ENCODE measurements at places on chromosomes 3 and 15.

DNA sequence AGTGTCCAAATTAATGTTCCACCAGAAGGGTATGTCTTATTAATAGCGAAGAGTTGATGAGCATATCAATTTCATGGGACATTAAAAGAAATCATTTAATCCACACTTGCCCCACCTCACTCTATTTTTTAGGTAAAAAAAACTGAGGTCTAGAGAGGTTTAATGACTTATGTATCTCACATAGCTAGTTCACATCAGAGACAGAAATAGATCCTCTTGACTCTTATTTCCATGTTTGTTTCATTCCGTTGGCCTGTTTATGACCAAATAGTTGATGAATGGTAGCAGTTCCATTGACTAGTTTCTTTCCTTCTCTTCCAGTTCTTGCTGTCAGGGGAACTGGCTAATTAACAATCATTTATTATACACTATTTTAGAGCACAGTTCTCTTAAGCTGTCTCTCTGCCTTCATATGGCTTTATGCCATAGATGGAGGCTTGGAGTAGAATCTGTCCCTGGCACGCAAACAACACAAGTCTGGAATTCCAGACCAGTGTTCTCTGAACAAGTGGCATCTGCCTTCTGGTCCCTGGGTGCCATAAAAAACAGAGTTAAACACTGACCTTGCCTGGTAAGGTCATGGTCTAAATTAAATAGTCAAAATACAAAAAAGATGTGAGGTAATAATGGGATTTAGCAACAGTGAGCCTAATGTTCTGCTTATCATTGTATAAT lies 220.0 kb upstream of the CGNL1 start:
- DNase-seq = no peak

DNA sequence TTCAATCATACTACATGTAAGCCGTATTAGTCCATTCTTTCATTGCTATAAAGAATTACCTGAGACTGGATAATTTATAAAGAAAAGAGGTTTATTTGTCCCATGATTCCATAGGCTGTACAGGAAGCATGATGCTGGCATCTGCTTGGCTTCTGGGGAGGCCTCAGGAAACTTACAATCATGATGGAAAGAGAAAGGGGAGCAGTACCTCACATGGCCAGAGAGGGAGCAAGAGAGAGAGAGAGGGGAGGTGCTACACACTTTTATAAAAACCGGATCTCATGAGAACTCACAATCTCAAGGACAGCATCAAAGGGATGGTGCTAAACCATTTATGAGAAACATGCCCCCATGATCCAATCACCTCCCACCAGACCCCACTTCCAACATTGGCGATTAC lies 14.3 kb upstream of the CLASP2 start:
- DNase-seq = no peak

DNA sequence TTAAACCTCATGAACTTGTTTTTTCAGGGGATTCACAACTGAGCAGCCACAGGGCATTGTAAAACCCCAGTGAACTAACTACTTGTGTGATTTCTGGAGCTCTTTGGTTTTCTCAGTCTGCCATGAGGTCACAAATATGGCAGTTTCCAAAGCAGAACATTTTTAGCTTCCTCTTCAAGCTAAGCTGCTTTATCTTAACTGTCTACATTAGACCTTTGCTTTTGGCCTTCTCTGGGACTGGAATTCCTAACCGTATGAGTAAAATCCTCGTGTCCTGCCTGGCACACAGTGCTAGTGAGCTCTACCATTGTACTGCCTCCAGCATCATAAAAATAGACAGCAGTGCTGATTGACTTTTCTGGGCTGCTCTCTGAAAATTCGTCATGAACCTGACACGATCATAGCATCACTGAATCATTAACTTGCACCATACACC lies 22.1 kb downstream of the CDIN1 start:
- no peak for DNase-seq

- no peak for DNase-seq
These were observed 87.9 kb downstream of the STT3B start for GRCh38 chr3:31620656-31621055.

GRCh38 chr15:88629071-88629470 lies 7.9 kb downstream of the AEN start:
- no peak for DNase-seq

- DNase-seq = no peak
These were observed 1.1 kb downstream of the TP63 start for GRCh38 chr3:189632242-189632641.

DNA sequence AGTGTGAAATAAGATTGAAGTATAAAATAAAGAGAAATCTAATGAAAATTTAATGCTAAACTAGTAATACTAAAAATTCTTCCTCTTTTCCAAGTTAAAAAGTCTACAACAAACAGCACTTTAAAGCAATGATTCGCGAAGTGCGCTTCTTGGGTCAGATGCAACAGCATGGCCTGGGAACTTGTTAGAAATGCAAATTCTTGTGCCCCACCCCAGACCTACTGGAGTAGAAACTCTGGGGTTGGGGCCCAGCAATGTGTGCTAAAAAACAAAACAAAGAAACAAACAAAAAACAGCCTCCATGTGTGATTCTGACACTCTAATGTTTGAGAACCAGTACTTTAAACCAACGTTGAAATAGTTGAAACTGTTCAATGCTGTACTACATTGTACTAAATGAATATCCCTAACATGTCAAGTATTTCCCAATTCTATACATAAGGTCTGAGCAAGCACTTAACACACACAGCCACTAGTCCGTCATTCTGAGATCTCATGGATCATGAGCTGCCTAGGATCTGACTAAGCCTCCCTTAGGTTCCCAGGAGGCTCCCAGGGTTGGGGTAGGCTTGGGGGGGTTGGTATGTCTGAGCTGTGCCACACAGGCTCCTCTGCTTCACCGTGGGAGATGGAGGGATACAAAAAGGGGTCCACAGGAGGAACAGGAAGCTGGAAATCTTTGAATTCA lies 6.1 kb downstream of the RASGRP1 start:
- DNase-seq = no peak

GRCh38 chr3:21542656-21543379 lies 208.2 kb downstream of the ZNF385D start:
- no peak for DNase-seq

DNA sequence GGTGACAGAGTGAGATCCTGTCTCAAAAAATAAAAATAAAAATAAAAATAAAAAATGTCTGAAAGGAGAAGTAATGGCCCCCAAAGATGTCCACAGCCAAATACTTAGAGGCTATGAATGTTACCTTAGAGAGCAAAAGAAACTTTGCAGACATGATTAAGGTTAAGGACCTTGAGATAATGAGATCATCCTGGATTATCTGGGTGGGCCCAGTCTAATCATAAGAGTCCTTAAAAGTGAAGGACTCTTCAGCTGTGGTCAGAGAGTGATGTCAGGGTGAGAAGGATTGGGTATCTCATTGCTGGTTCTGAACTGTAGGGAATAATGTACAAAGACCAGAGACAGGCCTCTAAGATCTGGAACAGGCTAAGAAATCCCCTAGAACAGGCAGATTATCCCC lies 84.9 kb upstream of the POU1F1 start:
- DNase-seq = no peak

GRCh38 chr3:140388202-140388922 lies 289.5 kb upstream of the TRIM42 start:
- DNase-seq = no peak

- no peak for DNase-seq
These were observed 234.0 kb downstream of the KLF13 start for GRCh38 chr15:31560643-31561042.

DNA sequence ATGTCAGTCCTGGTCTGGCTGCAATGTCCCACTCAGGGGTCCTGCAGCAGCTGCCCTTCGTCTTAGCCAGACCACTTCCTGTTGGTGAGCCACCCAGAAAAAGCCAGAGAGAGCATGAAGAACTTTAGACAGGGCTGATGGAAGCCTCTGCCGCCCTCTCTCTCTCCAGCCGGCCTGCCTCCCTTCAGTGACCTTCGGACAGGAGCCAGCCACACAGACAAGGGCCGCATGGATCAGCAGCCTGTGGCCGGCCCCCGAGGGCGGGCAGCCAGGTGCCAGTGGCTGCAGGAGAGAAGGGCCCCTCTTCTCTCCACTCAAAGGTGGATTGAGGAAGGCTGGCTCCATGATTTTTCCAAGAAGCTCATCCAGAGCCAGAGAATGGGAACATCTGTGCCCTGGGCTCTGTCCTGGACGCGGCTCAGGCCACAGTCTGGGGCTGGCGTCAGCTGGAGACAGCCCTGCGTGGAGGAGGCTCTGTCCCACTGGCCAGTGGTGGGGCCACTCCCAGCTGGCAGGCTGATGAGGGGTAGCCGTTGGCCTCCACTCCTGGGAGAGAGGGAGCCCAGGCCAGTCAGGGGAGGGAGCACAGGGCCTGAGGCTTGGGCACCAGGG lies 42.9 kb downstream of the ISG20 start:
- DNase-seq = no peak

DNA sequence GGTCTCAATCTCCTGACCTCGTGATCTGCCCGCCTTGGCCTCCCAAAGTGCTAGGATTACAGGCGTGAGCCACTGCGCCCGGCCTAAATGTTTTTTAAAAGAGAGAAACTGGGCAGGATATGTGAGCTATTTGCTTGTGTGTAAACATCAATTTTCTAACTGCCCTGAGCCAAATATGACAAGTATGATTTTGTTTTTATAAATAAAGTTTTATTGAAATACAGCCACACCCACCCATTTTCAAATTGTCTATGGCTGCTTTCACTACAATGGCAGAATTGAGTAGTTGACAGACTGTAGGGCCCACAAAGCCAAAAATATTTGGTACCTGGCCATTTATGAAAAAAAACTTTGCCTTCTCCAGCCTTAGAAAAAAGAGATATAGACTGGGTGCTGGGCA lies 15.9 kb upstream of the HDC start:
- no peak for DNase-seq

- no peak for DNase-seq
These were observed 1.8 kb downstream of the MUC4 start for GRCh38 chr3:195809796-195810454.

GRCh38 chr15:82875411-82876003 lies 66.1 kb downstream of the WHAMM start:
- no peak for DNase-seq

DNA sequence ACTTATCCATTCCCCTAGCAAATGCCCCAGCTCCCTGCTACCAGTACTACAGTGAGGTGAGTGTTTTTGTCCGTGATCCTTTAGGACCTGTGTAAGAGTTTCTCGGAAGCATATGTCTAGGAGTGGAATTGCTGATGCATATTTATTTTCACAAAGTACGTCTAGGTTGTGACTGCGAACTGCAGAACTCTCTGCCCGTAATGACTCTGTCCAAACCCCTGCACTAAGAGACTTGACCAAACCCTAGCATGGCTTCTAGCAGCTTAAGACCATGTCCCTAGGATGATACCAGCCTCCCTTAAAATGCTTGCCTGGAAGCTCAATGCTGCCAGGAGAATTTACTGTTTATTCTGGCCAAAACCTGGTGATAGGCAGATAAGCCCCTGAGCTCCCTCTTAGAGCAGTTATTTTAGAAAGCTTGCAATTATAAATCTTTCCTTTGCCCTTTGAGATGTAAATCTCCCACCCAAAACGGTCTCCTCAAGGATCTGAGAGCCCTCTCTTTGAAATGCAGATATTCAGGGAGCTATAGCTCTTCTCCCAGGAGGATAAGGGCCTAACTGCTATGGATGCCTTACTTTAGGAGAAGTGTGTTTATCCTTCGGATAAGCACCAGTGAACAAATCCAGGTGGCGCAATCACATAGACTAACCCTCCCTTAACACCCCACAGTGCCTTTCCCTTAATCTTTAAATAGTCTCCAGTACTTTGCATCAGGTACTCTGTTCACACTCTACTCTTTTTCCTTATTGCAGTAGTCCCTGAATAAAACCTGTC lies 14.7 kb upstream of the CA12 start:
- DNase-seq = no peak

DNA sequence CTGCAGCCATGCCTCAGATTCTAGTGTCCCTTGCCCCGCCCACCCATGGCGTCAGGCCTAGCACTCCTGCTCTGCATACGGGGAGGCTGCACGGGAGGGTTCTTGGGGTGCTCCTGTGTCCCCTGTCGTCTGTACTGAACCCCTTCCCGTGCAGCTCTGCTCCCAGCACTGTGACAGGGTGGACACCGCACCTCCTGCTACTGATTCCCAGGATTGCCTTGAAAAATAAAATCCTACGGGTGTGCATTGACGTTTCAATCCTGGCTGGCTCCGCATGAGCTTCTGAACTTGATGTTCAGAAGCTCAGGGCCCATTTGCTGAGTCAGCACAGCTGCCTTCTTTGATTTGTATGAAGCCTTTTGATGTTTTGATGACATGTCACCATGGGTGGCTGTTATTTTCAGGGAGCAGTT lies 176.4 kb downstream of the APBA2 start:
- no peak for DNase-seq

DNA sequence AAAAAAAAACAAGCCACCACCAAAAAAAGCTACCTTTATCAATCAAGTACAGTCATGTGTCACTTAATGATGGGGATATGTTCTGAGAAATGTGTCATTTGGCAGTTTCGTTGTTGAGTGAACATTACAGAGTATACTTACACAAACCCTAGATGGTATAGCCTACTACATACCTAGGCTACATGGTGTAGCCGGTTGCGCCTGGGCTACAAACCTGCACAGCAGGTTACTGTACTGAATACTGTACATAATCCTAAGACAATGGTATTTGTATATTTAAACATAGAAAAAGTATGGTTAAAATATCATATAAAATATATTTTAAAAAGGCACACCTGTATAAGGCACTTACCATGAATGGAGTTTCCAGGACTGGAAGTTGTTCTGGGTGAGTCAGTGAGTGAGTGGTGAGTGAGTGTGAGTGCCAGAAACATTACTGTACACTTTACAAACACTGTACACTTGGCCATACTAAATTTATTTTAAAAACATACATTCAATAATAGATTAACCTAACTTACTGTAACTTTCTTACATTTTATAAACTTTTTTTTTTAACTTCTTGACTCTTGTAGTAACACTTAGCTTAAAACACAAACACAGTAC lies 25.9 kb upstream of the JMJD7 start:
- DNase-seq = no peak

DNA sequence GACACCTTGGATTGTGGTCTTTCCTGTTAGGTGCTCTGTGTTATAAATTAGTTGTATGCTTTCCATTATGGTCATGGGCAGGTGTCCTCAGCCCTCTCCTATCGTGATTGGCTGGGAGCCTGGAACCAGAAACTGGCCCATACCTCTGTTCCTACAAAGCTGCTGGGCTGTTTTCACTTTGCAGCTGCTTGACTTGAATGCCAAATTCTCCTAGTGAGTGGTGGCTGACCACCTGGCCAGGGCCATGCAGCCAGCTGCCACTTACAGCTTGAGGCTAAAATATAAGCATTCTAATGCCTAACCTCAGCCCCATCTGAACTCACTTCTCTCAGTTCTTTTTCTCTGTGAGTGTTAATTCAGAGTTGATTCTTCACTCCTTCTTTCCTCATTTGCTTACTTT lies 239.3 kb upstream of the GBE1 start:
- DNase-seq = no peak

GRCh38 chr15:45497261-45497660 lies 25.3 kb downstream of the SLC30A4 start:
- DNase-seq = no peak

Measured in inflammatory macrophage (primary cell).